ENCODE measurements at places on chromosomes 1 and 21. TPM values are rescaled to one million over a fixed set of nuclear protein-coding genes. Genes with fewer than 3 reads are reported as not detected.

- DNase-seq: no peak
Observed at GRCh38 chr1:116899529-116899928, 10.2 kb upstream of the PTGFRN start.

DNA sequence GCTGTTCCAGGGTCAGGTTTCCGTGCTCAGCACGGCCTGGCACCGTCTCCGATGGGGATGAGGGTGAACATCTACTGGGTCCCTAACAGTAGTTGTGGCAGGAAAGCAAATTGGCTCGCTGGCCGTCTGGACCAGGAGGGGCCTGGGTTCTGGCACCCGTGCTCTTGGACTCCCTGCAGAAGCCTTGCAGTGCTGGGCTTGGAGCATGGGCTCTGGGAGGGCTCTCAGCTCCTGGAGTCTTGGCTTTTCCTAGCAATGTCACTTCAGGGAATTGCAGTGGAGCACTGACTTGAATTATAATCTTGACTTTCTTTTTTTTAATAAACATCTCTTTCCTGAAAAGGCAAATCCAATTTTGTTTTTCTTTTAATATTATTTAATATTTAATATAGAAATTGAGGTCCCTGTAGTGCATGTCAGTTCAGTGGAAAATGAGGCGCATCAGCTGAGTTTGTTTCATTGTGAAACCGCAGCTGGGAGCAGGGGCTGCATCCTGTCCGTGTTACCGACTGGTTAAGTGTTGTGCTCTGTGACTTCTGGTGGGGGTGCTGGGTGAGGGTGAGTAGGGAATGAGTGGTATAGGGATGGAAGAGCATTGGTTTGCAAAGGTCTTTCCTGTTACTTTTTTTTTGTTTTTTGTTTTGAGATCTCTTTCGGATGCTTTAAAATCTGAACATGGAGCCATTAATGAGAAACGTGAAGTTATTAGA, 64.1 kb downstream of the PEX14 start:
- DNase-seq: no peak

GRCh38 chr1:36982709-36983108, 51.6 kb downstream of the GRIK3 start:
- DNase-seq: no peak

GRCh38 chr21:40053007-40053406, 185.8 kb downstream of the PCP4 start:
- DNase-seq: peak; percentile 74

DNA sequence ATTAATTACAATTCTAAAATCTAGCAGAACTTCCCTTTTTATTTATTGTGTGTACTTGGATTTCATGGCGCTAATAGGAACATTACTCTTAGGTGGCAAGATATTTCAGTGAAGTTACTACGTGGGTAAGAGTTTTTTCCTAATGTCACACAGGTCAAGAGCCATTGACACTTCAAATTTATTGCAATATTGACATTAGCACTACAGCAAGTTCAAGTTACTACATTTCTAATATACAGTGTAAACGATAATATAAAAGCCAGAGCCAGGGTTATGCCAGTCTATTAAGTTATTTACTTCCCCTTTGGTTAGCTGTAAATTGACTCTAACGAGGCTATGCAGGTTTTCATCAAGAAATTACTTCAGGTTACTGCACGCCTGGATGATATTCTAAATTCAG, 29.7 kb downstream of the CHODL start:
- no peak for DNase-seq

DNA sequence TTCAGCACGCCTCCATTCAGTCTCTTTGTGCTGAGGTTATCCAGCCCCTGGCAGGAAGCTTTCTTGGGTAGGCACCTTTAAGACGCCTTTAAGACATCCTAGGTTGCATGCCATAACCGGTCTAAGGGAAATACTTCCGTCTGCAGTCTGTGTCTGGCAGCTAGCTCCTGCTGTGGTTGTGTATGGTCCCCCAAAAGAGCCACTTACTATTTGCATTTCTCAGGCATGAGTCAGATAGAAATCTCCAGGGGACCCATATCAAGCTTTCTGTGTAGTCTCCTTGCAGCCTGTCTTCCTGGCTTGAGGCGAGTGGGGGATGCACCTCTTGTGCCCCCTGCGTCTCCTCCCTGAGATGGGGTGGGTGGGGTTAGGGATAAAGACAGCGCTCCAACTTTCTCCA, 10.0 kb upstream of the RYR2 start:
- DNase-seq: no peak

DNA sequence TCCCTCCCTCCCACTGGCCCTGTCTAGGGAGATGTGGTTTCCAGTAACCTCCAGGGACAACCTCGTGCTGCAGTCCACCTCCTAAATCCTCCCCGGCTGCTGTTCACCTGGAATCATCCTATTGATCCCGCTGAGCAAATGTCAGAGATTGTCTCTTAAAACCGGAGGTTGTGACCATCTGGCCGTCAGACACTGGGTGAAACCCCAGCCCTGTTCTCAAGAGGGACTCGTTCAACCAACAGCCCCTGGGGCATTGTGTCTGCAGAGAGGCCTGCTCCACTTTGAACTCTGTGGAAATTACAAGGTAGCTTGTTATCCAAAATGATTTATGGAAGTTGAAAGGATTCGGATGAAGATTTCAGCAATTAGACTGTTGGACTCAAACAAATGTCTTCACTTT, 498.0 kb downstream of the MATN1 start:
- DNase-seq: no peak

DNA sequence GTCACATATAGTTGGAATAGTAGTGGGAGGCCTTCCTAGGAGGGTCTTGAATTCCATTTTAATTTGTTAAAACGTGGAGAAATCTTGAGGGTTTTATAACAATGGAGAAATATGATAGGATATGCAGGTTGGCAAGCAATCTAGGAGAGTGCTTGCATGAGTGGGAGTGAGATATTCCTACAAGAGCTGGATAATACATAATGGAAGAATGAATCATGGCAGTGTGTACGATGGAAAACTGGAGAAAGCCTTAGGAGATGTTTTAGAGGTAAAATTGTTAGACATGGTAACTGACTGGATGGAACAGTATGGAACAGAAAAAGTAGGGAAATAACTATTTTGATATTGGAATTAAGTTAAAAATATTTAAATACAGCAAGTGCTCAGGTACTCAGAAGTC, 352.4 kb downstream of the PTBP2 start:
- no peak for DNase-seq

DNA sequence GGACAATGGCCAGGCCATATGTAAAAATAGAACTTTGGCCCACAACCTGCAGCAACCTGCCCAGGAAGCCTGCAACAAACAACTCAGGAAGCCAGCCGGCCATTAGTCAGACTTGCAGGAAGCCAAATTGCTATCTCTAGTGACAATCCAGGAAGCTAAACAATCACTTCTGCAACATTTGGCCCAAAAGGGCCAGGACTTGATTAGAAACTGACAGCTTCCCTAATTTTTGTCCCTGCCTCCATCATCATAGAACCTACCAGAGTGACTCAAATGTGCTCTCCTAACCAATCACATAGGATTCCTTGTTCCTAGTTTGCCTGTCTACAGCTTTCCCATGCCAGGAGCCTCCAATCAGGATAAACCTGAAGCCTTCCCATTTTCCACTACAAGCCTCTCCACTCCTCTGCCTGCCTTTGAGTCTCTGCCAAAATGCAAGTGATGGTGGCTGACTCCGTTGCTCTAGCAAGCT, 639.3 kb downstream of the PTPRU start:
- DNase-seq: no peak

DNA sequence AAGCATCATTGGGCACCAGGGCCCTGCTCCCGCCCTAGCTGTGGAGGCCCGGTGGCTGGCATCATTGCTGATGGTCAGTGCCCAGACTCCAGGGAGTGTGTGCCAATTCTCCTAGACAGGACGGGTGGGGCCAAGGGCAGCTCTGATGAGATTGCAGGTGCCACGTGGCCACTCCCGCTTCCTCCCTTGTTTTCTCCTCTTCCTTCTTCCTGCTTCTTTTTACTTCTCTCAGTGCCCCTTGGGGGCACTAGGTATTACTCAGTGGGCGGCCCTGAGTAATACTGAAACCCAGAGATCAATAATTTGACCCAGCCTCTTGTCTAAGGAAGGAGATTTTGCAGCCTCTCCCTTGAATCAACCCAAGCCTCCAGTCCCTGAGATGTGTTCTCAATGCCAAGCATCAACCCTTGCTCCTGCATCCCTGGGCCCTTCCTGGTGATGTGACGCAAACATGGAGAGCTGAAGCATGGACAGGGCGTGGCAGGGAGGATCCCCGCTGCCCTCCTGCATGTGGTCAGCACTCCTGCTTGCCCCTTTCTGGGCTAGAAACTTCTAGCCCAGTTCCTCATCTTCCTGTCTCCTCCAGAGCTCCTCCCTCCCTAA, 32.4 kb downstream of the CDK18 start:
- no peak for DNase-seq

DNA sequence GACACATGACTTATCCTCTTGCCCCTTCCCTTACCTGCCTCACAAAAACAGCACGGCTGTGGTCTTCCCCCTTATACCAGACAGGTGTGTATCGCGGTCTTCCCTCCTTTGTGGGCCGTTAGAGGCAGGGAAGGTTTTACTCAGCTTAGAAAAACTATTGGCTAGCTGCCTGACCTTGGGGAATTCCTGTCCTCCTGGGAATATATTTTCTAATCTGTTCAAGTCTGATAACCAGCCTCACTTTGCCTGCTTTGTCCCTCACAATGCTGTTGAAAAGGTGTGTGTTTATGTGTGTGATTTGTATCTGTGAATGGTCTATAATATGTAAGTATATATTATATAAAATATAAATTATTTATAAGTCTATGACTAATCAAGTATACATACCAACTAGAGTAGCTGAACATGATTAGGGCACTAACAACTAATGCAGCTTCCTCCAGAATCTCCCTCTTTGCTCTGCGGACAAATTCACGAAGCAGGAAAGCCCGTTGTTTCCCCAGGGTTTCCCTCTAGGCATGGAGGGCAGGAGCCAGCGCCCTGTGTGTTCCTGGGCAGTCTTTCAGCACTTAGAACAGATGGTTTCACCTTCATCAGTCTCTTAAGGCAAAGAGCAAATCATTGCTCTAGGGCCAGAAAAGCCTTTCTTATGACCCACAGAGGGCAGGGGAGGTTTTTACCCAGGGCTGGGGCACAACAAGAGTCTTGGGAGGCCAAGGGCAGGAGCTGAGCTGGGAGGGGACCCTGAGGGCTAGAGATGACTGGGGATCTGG, 25.6 kb downstream of the SLC26A9 start:
- DNase-seq: no peak

ZNF683 gene
- total RNA-seq: not detected

LY9 gene
- 1.7 TPM for total RNA-seq

SGIP1 gene
- total RNA-seq: 0.59 TPM

TNFSF4 gene
- 14.7 TPM for total RNA-seq

BEST4 gene
- total RNA-seq: not detected

Data from prostate gland (tissue), 2 donors.